ENCODE measurements at places on chromosomes 16 and 17.

DNA sequence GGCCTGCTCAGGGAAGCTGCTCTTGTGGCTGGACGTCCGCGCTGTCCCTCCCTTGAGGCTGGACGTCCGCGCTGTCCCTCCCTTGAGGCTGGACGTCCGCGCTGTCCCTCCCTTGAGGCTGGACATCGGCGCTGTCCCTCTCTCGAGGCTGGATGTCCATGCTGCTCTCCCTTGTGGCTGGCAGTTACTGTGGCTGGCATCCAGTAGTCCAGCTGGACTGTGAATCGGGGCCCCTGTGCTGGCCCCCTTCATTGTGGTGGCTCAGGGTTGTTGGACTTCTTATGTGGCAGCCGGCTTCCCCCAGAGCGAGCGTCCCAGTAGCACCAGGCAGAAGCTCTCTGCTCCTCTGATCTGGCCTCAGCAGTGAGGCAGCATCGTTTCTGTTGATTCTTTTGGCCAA lies 141.5 kb downstream of the IRF8 start:
- DNase-seq = no peak

DNA sequence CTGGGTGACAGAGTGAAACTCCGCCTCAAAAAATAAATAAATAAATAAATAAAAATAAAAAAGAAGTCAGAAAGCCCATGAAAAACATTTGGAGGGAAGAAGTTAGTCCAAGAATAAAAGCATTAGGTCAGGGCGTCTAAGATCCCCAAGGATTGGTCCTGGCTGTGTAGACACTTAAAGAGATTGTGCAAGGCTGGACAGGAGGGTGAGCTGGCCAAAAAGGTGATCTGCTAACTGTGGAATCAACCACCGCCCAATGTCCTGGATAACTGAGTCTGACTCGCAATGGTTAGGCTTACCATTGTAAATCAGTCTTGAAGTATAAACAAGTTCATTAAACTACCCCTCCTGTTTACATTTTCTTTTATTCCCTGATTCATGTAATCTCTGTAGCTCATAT lies 8.8 kb upstream of the ABCA8 start:
- DNase-seq = no peak

DNA sequence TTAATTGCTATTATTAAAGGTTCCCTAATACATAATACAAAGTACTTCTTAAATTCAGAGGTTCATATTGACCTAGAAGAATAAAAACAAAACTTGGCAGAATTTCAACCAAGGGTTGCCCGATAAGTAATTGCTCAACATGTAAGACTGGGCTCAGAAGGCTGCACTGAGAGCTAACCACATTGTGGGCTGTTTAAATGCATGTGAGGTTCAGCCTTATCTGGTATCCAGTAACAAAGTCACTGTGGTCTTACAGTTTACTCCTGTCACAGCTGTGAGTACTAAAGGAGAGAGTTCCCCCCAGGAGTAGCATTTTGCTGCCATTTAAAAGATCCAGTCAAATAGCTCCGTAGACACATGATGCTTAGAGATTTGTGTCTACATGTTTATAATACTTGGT lies 1.6 kb upstream of the DHRS11 start:
- no peak for DNase-seq

- peak; percentile 27 for DNase-seq
Measured at GRCh38 chr16:53486230-53486629, 16.8 kb downstream of the AKTIP start.

- DNase-seq = no peak
Measured at GRCh38 chr17:31907342-31907962, 5.9 kb upstream of the UTP6 start.

DNA sequence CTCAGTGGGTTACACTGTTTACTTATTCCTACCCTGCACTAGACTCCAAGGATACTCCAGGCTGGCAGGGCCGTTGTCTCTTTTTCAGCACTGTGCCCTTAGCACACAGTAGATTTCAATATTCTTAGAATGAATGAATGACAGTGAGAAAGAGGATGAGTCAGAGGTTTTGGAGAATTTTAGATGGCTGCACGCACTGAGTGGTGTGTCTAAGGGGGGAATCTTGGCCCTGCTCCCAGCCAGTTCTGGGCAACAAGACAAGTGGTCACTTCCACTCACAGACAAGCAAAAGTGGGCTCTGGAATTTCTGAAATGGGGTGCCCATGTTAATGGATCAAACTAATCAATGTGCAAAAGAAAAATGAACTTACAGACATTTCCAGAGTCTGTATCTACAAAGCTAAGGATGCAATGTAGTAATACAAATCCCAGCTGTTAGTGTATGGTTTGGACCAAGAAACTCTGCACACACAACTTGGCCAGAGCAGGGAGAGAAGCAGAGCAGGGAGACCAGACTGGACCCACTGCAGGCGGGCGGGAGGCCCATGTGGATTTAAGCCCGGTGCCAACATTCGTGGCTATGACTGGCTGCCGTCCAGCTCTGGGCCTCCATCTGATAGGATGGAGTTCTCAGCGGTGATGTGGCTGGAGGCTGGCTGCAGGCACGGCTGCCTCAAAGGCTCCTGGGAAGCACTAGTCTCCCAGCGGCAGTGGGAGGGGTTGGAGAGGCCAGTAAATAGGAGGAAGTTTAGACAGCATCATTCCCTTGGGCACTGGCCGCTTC lies 95.6 kb upstream of the CDYL2 start:
- no peak for DNase-seq

DNA sequence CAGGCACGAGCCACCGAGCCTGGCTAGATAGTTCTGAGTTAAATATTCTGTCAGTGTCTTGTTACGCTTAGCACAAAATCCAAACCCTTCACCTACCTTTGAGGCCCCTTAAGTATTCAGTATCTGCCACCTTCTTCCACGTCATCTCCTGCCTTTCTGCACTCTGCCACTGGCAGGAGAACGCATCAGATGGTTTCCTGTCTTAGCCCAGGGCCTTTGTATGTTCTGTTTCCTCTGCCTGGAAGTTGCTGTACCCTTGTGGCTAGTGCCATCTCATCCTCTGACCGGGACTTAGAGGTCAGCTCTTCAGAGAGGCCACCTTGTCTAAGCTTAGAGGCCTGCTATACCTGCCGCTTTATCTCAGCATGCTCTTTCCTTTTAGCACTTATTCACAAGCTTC lies 67.5 kb upstream of the LGALS9 start:
- DNase-seq = no peak

GRCh38 chr17:79587421-79587820 lies 23.4 kb downstream of the RBFOX3 start:
- no peak for DNase-seq

DNA sequence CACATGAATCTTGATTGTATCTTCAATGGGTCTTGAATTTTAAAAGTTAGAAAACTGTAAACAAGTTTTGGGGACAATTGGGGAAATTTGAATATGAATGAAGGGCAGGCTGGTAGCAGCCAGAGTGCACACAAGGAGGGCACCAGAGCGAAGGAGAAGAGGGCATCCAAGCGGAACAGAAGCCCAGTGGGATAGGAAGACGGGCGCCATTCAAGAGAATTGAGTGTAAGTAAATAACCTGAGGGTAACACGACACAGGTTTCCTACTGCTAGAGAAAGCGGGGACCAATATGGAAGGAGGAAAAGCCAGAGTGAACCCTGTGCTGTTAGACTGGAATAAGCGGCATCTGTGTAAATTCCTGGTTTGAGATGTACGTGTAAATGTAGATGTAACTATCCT lies 115.1 kb upstream of the CCL2 start:
- no peak for DNase-seq

DNA sequence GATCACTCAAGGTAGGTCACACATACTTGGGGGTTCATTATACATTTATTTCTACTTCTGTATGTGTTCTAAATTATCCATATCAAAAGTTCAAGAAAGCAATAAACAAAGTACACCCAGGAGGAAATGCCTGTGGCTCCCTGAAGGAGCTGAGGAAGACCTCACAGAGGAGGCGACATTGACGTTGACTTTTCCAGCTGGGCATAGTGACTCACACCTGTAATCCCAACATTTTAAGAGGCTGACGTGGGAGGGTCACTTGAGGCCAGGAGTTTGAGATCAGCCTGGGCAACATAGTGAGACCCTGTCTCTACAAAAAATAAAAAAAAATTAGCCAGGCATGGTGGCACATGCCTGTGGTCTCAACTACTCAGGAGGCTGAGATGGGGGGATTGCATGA lies 16.3 kb downstream of the ITGAD start:
- DNase-seq = no peak

- DNase-seq = no peak
Measured at GRCh38 chr16:8070506-8070905, 519.8 kb downstream of the TMEM114 start.

GRCh38 chr17:66733759-66734158 lies 101.2 kb upstream of the CACNG5 start:
- no peak for DNase-seq

- no peak for DNase-seq
Measured at GRCh38 chr16:2339521-2340484, 725 bp downstream of the ABCA3 start.

- DNase-seq = no peak
Measured at GRCh38 chr17:19805006-19805405, 56.9 kb upstream of the ALDH3A1 start.

GRCh38 chr17:71869841-71870545 lies 250.8 kb upstream of the SOX9 start:
- no peak for DNase-seq

DNA sequence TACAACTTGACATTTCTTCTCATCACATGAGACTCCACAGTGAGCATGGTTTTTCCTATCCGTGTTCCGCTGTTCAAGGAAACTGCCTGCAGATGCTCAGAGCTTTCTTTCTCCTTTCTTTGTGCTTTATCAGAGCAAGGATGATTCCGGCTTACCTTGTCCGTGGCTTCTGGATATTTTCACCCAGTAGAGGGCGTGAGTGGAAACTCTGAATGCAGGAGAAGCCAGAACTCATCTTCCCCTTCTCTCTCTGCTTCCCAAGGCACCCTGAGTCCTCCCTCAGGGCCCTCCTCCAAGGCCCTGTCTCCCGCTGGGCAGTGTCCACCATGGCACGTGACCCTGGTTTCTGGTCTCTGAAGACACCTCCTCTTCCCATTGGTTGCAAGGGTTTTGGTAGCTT lies 721.1 kb upstream of the RBFOX1 start:
- DNase-seq = no peak

- no peak for DNase-seq
Measured at GRCh38 chr16:4313563-4314531, 2.0 kb upstream of the GLIS2 start.

DNA sequence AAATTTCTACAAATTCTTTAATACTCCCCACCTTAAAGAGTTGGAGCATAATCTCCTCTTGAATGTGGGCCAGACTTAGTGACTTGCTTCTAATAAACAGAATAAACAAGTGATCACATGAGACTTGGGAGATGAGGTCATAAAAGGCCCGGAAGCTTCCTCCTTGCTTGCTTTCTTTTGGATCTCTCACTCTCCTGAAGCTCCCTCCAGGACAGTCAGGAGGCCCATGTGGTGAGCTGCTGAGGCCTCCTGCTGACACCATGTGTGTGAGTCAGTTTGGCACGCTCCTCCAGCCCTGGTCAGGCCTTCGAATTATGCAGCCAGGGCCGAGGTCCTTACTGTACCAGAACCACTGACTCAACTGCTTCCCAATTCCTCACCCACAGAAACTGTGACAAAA lies 53.2 kb downstream of the NDEL1 start:
- no peak for DNase-seq

DNA sequence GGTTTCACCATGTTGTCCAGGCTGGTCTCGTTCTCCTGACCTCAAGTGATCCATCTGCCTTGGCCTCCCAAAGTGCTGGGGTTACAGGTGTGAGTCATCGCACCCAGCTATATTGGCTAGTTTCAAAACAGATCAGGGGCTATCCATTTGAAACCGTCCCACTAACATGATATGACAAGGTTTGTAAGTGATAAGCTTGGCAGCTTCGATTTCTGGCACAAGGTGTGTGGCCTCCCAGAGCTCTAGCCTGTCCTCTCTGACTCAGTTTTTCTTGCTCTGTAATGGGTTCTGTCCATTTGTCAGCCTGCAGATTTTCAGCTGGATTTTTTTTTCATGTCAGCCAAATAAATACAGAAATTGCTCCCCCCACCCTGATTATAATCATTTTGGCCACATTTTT lies 31.8 kb upstream of the TENT4B start:
- no peak for DNase-seq

- no peak for DNase-seq
Measured at GRCh38 chr17:30248786-30249185, 13.3 kb upstream of the SLC6A4 start.

GRCh38 chr17:65385071-65385470 lies 176.4 kb downstream of the AXIN2 start:
- DNase-seq = no peak

- DNase-seq = no peak
Measured at GRCh38 chr17:58121925-58122324, 26.3 kb upstream of the OR4D1 start.

GRCh38 chr16:2492292-2492691 lies 17.4 kb downstream of the TBC1D24 start:
- DNase-seq = no peak

GRCh38 chr16:57235128-57236021 lies 9.7 kb upstream of the ARL2BP start:
- DNase-seq = no peak

DNA sequence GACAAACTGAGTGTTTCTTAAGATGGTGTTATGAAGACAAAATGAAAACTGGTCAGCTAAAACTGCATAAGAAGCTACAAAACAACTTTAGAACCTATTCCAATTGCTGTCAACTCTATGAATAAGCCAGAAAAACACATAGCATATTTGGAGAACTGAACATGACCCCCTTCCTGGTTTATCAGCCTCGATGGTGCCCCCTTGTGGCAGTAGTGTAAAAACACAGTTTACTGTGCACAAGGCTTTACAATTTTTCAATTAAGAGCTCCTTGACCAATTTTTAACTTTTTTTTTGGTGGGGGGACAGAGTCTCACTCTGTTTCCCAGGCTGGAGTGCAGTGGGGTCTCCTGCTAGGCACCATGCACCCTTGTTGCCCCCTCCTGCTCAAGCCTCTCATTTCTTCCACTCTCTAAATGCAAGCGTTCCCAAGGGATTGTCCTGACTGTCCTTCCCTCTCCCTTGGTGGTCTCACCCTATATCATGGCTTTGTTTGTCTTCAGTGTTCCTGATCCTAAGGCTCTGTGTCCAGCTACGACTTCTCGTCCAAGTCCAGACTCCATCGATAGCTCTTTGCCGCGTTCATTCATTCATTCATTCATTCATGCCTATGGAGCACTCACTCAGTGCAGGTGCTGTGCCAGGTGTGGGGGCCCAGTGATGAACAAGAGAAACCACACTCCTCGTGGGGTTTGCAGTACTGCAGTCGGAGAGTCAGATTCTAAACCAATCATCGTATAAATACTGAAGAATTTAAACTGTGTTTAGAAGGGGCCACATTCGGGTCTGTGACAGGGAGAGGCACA lies 7.5 kb downstream of the EIF1 start:
- DNase-seq = peak; percentile 72

- no peak for DNase-seq
Measured at GRCh38 chr17:39757931-39758873, 20.5 kb downstream of the GRB7 start.

DNA sequence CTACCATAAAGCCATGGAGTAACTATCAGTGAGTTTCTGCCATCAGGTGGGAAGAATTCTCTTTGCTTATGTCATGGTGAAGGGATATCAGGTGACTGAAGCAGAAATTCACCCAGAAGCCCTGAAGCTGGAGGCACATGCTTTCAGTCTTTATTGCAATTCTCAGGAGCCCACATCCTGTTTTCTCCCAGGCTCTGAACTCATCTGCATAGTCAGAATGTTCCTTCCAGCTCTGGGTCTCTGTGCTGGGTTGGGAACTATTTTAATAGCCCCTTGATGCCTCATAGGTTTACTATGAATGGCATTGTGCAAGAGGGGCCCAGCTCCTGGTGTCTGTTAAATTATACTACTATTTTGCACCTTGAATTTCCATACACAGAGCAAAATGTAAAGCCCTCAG lies 198.4 kb upstream of the SOX9 start:
- no peak for DNase-seq

GRCh38 chr16:85681255-85681654 lies 7.5 kb downstream of the GINS2 start:
- no peak for DNase-seq
